A549 treated with dexamethasone at 1 μM for 4 hours (cell line): ENCODE measurements at places on chromosomes 12 and 14. TPM values are rescaled to one million over a fixed set of nuclear protein-coding genes. Genes with fewer than 3 reads are reported as not detected.

Gene CBLN3
- total RNA-seq = 0.84 to 1.3 TPM (median 1.0 TPM) in 5 replicates

Gene SYT1
- 4.6 to 6.7 TPM (median 5.6 TPM) in 5 replicates for total RNA-seq

Gene GLT8D2
- 0.16 to 0.29 TPM (median 0.28 TPM) in 5 replicates for total RNA-seq

Gene MYF6
- total RNA-seq = not detected in 5 replicates

Gene SERPINA3
- 10.4 to 14.2 TPM (median 12.6 TPM) in 5 replicates for total RNA-seq

Gene ATL1
- 4.8 to 6.5 TPM (median 5.5 TPM) in 5 replicates for total RNA-seq

Gene GNB3
- total RNA-seq = 0.59 to 2.3 TPM (median 1.5 TPM) in 5 replicates

Gene GPR135
- 0.51 to 1.1 TPM (median 0.86 TPM) in 5 replicates for total RNA-seq

Gene FAM90A1
- 0.08 to 0.13 TPM (median 0.11 TPM) in 5 replicates for total RNA-seq

Gene ZDHHC22
- 0.20 to 0.27 TPM (median 0.23 TPM) in 5 replicates for total RNA-seq
